ENCODE measurements at places on chromosomes 6 and 20. TPM values are rescaled to one million over a fixed set of nuclear protein-coding genes. Genes with fewer than 3 reads are reported as not detected.

Gene COX4I2
- not detected for total RNA-seq

Gene KCNS1
- total RNA-seq: 0.29 TPM

Gene POU5F1
- total RNA-seq: 0.33 TPM

Gene PTCHD4
- 3.5 TPM for total RNA-seq

Gene VSTM2L
- 5.3 TPM for total RNA-seq

Data from smooth muscle cell of trachea (primary cell).